Gastrocnemius medialis (tissue), 4 donors: ENCODE measurements at places on chromosomes 12 and 14. TPM values are rescaled to one million over a fixed set of nuclear protein-coding genes. Genes with fewer than 3 reads are reported as not detected.
A peak's percentile ranks its signal among the peaks of the same experiment; 100 is the strongest.

Gene REP15
- 1.8 TPM for total RNA-seq

Gene GALNT8
- total RNA-seq: 0.07 TPM

Gene A2M
- 135 TPM for total RNA-seq

Gene DDX51
- total RNA-seq: 6.9 TPM

Gene SLC2A14
- not detected for total RNA-seq

- H3K4me3 ChIP-seq: no peak overlapping the region
- H3K27ac ChIP-seq: no peak overlapping the region
- no peaks in the 10 kb centered on the region for H3K4me1 ChIP-seq
- no peak for DNase-seq
- H3K27me3 ChIP-seq: peaks cover 3% of the 10 kb centered on the region
- no peaks in the 10 kb centered on the region for H3K36me3 ChIP-seq
These were observed 362.6 kb downstream of the BCL11B start for GRCh38 chr14:98909251-98909944.

GRCh38 chr14:24381363-24382063 lies 13.5 kb downstream of the NFATC4 start:
- H3K36me3 ChIP-seq: no peaks in the 10 kb centered on the region
- H3K4me3 ChIP-seq: no peak overlapping the region
- no peak for DNase-seq
- H3K4me1 ChIP-seq: no peaks in the 10 kb centered on the region
- H3K27me3 ChIP-seq: no peaks in the 10 kb centered on the region

GRCh38 chr12:119239040-119239439 lies 60.3 kb downstream of the HSPB8 start:
- H3K4me1 ChIP-seq: no peaks in the 10 kb centered on the region
- H3K27ac ChIP-seq: no peak overlapping the region
- H3K36me3 ChIP-seq: no peaks in the 10 kb centered on the region
- no peaks in the 10 kb centered on the region for H3K27me3 ChIP-seq
- H3K4me3 ChIP-seq: no peak overlapping the region

DNA sequence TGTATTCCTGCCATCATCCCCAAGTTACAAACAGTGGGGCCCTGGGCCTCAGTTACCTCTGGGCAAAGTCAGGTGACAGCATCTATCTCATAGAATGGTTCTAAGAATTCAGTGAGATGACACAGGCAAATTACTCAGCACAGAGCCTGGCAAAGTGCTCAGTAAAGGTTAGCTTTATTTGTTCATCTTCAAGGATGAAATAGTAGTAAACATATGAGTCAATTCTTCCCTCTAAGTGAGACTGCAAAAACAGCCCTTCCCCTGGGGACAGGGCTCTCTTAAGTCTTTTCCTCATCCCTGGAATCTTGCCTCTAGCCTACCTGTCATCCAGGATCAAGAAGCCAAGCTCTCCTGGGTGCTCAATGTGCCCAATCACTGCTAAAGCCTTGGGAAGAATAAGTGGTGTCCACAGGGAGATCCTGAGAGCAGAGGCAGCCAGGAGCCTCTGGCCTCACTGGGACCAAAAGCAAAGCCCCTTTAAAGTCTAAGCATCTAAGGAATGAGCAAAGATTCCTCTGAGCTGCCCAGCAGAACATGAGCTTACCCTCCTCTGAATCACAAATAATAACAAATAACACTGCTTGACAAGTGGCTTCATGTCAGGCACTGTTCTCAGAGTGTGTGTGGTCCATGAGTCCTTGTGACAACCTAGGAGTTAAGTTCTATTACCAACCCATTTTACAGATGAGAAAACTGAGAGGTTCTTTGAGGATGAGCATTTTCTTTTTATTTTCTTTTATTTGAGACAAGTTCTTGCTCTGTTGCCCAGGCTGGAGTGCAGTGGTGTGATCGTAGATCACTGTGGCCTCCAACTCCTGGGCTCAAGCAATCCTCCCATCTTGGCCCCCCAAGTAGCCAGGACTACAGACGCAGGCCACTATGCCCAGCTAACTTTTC lies 12.1 kb downstream of the NUAK1 start:
- no peak overlapping the region for H3K4me3 ChIP-seq
- no peaks in the 10 kb centered on the region for H3K36me3 ChIP-seq
- H3K4me1 ChIP-seq: peaks cover 74% of the 10 kb centered on the region
- peak overlapping the region; percentile 87 for H3K27ac ChIP-seq

- H3K27ac ChIP-seq: no peak overlapping the region
- H3K4me3 ChIP-seq: no peak overlapping the region
- DNase-seq: no peak
- no peaks in the 10 kb centered on the region for H3K36me3 ChIP-seq
- H3K27me3 ChIP-seq: peaks cover 24% of the 10 kb centered on the region
- no peaks in the 10 kb centered on the region for H3K4me1 ChIP-seq
These were observed 124.2 kb downstream of the GLT1D1 start for GRCh38 chr12:128977441-128977840.

GRCh38 chr12:92764831-92765230 lies 62.0 kb downstream of the PLEKHG7 start:
- no peak for DNase-seq
- H3K4me3 ChIP-seq: no peak overlapping the region
- H3K36me3 ChIP-seq: no peaks in the 10 kb centered on the region
- H3K27ac ChIP-seq: no peak overlapping the region
- H3K27me3 ChIP-seq: no peaks in the 10 kb centered on the region
- peaks cover 13% of the 10 kb centered on the region for H3K4me1 ChIP-seq

DNA sequence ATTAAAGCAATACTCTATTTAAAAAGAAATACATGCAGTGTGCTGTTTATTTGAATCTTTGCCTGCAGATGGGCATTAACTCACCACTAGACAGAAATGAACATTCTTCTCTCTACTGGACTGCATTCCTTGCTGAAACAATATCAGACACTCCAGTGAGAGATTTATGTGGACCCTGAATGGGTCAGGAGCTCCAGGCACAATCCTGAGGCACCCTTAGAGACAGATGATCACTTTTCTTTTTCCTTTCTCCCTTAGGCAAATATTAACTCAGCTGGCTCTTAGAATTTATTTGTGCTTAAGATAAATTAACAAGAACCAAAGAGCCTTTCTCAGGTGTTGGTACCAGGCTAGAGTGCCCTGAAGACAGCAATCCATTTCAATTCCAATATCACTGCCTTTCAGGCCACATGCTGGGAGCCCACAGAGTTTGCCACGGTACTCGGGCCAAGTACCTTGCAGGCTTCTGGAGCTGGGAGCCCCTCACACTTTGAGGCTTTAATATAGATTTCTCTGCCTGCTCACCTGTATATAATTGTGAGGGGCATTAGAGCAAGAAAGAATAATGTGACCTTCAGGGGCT lies 173.0 kb downstream of the EMP1 start:
- DNase-seq: no peak
- no peak overlapping the region for H3K4me3 ChIP-seq
- no peak overlapping the region for H3K27ac ChIP-seq
- H3K4me1 ChIP-seq: no peaks in the 10 kb centered on the region
- no peaks in the 10 kb centered on the region for H3K36me3 ChIP-seq
- H3K27me3 ChIP-seq: no peaks in the 10 kb centered on the region

DNA sequence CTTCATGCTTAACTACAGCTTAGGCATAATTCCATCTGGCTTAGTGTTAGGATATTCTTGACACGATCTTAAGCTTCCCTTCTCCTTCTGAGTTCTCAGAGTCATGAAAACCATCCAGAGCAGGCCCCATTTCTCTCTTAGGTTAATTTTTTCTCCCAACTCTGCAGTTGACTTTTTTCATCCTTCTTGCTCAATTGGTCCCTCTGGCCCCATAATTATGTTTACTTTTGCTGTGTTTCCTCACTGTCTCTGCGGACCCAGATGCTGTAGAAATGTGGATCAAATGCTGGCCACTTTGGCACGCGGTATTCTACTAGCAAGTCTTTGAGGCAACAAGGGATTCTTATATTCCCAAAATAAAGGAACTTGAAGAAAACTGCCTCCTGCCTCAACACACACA lies 9.5 kb downstream of the TMEM132C start:
- H3K4me3 ChIP-seq: no peak overlapping the region
- no peaks in the 10 kb centered on the region for H3K36me3 ChIP-seq
- DNase-seq: peak; percentile 31
- no peaks in the 10 kb centered on the region for H3K27me3 ChIP-seq
- no peaks in the 10 kb centered on the region for H3K4me1 ChIP-seq

DNA sequence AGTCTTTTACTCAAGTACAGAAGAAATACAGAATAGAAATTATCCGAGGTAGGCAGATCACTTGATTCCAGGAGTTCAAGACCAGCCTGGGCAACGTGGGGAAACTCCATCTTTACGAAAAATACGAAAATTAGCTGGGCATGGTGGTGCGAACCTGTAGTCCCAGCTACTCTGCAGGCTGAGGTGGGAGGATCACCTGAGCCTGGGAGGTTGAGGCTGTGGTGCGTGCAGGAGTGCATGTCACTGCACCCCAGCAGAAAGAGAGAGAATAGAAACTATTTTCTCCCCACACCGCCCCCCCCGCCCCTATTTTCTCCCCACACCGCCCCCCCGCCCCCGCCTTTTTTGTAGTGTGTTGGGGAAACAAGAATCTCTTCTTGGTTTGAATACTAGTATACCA lies 2.2 kb downstream of the DNM1L start:
- no peak overlapping the region for H3K4me3 ChIP-seq
- no peak for DNase-seq
- H3K36me3 ChIP-seq: no peaks in the 10 kb centered on the region
- no peak overlapping the region for H3K27ac ChIP-seq
- no peaks in the 10 kb centered on the region for H3K27me3 ChIP-seq

DNA sequence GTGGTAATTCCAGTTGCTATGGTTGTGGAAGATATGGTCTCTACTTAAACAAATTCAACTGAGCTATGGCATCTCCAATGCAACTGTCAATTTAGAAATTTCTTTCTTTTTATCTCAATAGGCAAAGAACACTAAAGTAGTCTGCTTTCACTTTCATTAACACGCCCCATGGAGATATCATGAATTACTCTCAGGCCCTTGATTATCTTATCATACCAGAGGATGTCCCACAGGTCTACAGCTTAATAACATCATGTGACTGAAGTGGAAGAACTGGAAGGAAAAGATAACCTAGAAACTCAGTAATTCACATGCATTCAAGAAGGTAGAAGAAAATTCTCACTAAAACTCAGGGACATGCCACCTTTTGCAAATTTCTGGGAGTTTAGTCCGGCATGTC lies 114.3 kb downstream of the FLRT2 start:
- no peaks in the 10 kb centered on the region for H3K27me3 ChIP-seq
- H3K27ac ChIP-seq: no peak overlapping the region
- no peak for DNase-seq
- no peaks in the 10 kb centered on the region for H3K36me3 ChIP-seq
- H3K4me3 ChIP-seq: no peak overlapping the region

GRCh38 chr12:56863789-56864188 lies 70.4 kb downstream of the SDR9C7 start:
- no peak overlapping the region for H3K27ac ChIP-seq
- H3K27me3 ChIP-seq: no peaks in the 10 kb centered on the region
- DNase-seq: no peak
- no peaks in the 10 kb centered on the region for H3K4me1 ChIP-seq
- no peak overlapping the region for H3K4me3 ChIP-seq

- H3K4me3 ChIP-seq: no peak overlapping the region
- H3K4me1 ChIP-seq: no peaks in the 10 kb centered on the region
- no peak for DNase-seq
- no peaks in the 10 kb centered on the region for H3K36me3 ChIP-seq
These were observed 190.0 kb upstream of the BMP4 start for GRCh38 chr14:54146601-54147000.
